ENCODE measurements at places on chromosomes 12 and 14.
A peak's percentile ranks its signal among the peaks of the same experiment; 100 is the strongest.

GRCh38 chr12:67852701-67853100, 136.5 kb upstream of the IFNG-AS1 start:
- DNase-seq: no peak

DNA sequence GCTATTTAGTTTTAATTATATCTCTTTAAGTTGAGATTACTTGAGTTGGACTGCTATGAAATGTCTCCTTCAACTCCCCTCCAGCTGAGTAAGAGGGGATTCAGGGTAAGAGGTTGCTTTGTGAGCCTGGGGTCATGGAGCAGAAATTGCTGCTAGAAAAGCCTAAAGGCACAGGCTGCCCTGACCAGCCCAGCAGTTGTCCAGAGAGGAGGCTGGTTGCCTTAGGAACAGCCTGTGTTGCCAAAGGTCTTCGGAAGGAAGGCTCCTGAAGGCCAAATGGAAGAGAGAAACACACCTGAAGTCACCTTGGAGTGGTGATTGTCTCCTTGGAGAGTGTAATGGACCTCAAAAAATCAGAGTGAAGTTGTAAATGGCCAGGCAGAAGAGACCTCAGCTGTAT, 235.5 kb upstream of the PDE3A start:
- no peak for DNase-seq

GRCh38 chr12:57190037-57190436, 26.6 kb upstream of the NXPH4 start:
- DNase-seq: no peak

DNA sequence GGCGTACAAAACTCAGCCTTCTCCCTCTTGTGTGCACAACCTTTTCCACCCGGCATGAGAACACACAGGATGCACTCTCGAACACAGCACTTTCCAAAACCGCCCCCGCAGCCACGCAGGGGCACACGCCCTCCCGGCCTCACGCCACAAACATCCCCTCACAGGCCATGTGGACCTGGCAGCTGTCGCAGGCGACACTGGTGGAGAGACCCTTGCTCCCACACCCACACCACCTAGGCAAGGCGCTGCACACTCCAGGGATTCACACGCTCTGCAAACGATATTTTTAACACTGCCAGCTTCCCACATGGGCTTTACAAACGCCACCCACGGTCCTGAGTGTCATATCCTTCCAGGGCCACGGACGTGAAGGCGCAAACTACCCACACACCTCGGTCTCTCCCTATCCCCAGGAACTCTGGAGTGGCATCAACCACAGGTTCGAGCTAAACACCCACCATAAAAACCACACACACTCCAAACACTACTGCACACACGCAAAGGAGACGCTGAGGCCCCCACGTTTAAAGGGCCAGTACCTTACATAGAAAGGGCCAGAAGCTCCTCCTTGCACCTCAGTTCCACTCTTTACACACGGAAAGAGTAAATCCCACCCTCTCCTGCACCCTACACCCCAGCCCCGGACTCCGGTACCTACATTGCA, 12.4 kb upstream of the ITGB7 start:
- DNase-seq: peak; percentile 72

- DNase-seq: no peak
These were observed 2.5 kb downstream of the P2RX2 start for GRCh38 chr12:132620899-132621656.

DNA sequence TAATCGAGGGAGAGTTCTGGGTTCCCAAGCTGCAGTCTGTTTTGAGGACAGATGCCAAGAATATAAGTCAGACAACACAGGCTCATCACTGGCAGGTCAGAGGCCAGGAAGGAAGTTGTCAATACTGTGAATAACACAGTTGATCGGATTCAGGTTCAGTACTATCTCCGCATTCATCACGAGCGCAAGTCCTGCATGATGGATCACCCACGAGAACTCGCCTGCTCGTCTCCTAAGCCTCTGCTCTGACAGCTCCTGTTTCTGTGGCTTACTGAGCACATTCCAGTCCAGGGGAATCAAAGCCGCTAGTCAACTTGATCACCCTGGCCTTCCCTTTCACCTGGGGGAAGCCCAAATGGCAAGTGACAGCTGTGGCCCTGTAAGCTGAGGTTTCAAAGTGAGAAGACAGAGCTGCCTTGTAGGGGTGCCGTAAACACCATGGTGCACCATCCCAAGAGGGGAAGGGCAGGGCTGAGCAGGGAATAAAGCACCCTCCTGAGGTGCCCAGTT, 60.1 kb upstream of the DICER1 start:
- no peak for DNase-seq

DNA sequence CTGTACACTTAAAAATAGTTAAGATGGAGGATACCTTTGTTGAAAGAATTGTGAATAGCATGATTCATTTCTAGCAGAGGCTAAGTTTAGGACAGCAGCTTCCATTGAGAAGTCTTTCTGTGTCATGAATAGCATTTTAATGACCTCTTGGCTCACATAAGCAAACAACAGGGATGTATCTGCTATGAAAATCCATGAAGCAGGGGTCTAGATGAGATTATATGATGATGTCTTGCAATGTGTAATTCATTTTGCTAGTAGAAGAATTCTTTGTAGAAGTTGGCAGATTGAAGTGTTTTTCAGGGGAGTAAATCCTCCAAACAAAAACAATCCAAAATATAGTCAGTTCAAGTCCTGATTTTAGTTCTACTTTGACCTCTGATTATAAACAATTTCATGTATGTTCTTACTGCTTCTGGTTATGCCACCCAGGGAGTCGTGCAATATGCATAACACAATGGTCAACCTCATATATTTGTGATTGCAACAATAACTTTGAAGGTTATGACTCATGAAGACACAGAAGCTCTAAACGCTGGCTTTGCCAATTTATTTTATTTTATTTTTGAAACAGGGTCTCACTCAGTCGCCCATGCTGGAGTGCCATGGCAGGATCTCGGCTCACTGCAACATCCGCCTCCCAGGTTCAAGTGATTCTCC, 6.9 kb upstream of the RD3L start:
- no peak for DNase-seq

DNA sequence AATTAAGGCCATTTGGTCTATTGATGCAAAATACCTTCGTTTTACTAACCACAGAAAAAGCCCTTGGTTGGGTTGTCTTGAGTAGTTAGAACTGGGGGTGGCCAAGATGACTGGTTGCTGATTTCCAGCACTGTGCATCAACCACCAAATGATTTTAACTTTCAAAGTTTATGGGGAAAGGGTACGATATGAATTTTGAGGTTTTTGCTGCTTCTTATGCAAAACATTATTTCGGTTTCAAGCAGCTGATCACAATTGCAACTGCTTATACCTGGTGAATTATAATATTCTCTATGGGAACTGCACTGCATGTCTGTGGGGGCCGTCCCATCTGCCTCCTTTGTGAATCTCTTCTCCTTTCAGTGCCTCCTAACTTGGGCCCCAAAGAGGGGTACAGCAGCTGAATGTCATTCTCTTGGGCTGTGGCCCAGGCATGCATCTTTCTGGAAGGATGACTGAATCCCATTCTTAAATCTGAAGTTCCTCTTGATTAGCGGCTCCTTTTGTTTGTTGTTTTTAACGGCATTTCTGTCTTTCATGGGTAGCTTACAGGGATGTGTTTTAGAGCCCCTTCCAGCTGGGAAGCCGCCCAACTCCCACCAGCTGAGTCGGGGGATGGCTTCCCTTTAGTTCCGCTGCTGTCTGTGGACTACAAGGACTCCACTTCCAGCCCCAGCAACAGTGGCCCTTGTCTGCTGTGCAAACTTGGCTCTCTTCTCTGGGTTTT, 479.8 kb downstream of the ZFP36L1 start:
- peak; percentile 10 for DNase-seq

GRCh38 chr12:117187421-117187820, 2.8 kb downstream of the FBXO21 start:
- DNase-seq: no peak

DNA sequence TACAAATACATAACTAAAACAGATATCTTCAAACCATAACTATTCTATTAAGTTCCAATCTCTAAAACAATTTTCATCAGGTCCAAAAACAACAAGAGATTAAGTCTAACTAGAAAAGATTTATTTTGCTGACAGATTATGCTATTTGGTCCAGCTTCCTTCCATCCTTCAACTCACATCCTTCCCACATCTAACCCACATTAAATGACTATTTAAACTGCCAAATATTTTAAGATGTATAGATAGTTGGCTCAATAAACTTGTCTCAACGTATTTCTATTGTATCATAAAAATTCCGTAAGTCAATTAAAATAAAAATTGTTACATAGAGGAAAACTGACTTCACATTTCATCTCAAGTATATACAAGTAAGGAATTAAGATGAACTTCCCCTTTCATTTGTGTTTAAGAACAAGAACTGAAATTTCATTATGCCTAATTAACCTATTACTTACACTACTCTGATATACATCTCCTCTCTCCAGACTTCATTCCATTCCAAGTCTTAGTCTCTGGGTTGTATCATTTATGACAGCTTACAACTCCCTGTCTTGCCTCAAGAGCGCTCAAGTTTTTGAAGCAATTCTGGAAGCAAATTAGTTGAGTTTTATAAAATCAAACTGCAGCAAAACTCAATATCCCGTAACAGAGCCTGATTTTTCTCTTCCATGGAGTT, 25.4 kb downstream of the PAWR start:
- DNase-seq: no peak

DNA sequence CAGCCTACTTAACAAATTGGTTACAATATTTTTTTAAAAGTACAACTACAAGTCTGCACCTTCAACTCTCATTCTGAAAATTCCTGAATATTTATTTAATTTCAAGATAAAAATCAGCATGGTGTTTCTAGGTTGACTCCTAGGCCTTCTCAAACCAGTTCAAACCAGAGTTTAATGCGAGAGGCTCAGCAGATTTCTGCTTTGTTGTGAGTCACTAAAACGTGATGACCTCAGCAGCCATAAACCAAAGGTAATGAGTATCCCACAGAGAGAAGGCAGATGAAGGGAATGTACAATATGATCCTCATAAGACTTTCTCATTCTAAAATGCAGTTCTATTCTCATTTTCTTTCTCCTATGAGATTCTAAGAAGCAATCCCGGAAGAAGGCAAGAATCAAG, 1.5 kb downstream of the PRDM4 start:
- peak; percentile 25 for DNase-seq

DNA sequence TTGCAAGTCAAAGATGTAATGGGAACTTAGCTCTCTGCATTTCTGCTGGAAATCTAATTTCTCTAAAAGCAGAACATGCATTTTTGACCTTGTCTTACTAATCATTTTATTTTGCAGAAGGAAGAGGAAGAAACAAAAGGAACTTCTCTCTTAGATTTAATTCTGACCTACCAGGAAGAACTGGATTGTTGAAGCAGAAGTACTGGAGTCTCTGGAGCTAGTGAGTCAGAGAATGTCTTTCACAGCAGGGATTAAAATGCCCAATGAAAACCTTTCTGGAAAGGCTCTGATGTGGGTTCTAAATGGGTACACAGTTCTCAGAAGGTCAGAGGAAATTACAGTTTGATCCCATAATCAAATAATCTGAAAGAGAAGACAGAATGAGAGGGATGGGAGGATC, 70.8 kb upstream of the GNG2 start:
- no peak for DNase-seq

GRCh38 chr14:69693801-69694729, 72.9 kb upstream of the SRSF5 start:
- DNase-seq: no peak

GRCh38 chr12:9383585-9383984, 175.4 kb upstream of the PZP start:
- no peak for DNase-seq

DNA sequence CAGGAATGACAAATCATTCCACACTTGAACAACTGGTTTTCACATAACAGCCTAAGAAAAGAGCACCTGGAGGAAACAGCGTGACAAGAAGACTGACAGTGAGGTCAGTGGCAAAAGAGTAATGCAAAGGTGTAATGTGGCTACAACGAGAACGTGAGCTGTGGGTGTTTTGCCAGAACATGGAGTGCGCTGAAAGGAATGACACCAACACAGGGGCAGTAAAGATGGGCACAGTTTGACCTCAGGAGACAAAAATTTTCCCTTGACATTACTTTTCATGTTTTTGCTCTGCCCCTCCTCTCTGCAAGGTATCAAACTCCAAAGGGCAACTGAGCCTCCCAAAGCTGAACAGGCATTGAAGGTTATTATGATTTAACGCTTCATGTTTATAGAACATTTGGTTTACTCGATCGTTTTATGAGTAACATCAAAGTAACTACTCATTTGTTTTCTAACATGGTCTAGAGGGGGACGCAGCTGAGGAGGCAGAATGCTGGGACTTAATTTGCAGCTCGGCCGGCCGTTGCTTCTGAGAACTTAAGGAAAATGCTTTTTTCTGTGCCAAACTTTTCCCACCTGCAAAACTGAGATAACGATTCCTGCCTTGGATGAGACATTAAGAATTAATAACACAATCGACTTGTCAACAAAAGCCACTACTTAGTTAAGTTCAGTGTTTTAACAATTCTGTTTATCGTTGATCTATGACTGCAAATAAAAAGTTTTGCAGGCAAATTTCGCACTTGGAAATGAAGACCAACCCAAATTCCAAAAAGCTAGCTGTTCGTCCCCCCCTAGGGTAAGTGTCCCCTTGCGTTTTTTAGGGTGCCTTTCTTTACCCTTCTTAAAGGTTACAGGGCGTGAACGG, 954 bp downstream of the HAUS4 start:
- DNase-seq: no peak

DNA sequence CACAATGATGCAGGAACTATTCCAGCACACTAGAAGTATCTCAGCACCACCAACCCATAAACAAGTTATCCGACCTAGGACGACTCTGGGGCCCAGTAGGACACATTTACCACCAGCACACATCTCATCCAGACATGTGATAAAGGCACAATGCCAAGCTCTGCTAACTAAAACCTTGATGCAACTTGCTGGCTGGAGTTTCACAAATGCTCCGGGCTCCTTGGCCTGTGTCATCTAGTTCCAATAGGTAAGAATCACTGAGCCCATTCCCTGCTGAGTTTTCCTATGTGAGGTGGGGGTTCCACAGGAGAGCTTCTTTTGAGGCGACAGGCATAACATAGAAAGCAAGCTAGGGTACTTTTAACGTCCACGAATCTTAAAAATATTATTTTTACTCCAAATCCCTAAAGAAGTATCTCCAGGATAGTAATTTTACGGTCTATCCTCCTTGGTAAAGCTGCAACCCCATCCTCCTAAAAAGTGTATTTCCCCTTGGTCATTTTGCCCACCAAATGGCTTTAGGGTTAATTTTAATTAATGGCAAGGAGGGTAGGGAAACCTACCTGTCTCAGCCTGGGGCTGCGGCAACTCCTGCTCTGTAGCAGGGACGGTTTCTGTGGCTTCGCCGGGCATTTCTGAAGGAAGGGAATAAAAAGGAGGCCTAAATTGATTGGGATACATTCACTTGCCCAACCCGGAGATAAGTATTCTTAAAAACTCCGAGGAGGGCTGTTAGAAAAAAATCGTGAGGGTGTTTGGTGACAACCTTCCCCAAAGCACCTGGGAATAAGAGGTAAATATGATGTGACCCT, 1.0 kb downstream of the NACA start:
- DNase-seq: no peak

- peak; percentile 85 for DNase-seq
These were observed 32.7 kb downstream of the DAD1 start for GRCh38 chr14:22556021-22556989.
